ENCODE measurements at places on chromosomes 4 and X. TPM values are rescaled to one million over a fixed set of nuclear protein-coding genes. Genes with fewer than 3 reads are reported as not detected.
A peak's percentile ranks its signal among the peaks of the same experiment; 100 is the strongest.

The PWWP3B gene
- 5.6 TPM for total RNA-seq

DNA sequence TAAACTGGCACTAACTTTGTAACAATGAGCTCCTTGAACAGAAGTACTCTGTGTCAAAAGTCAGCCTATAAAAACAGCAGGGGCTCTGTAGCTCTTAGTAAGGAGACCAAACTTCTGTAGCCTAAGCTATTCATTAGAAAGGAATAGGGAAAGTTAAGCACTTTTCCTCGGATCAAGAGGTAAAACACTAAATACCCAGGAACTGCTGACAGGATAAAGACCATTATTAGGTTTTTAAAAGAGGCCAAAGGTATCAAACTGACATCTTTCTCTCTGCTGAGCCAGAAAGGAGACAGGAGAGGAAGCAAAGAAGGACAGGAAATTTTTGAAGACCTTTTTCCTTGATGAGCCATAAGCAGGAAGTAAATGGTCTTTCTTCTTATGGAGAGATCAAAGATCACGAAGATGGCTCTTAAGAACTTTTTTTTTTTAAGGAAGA lies 31.9 kb downstream of the ANAPC10 start:
- DNase-seq = no peak

The SPIN2A gene
- 1.2 TPM for total RNA-seq

The NUDT11 gene
- total RNA-seq = 1.5 TPM

DNA sequence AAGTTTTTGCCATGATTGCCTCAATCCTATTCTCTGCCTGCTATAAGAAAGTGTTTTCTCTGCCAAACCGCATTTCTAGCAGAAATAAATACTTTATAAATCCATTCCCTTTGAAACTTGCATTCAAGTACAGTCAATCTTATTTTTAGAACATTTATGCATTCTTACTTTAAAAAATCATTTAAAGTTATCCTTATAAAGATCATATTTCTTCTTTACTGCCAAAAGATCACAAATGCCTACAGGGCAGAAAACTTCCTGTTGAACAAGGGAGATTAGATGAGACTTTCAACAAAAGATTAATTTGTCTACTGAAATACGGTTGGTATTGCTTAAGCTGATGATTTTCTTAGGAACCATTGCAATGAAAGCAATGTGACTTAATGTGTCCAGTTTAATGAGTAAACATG lies 207.2 kb upstream of the SLIT2 start:
- no peak for DNase-seq

The FRG2 gene
- not detected for total RNA-seq

- DNase-seq = no peak
These were observed 185.1 kb downstream of the PDHA2 start for GRCh38 chr4:96025011-96025410.

The GPRASP1 gene
- total RNA-seq = 17.6 TPM

- no peak for DNase-seq
These were observed 538.1 kb downstream of the STIM2 start for GRCh38 chr4:27398631-27399310.

DNA sequence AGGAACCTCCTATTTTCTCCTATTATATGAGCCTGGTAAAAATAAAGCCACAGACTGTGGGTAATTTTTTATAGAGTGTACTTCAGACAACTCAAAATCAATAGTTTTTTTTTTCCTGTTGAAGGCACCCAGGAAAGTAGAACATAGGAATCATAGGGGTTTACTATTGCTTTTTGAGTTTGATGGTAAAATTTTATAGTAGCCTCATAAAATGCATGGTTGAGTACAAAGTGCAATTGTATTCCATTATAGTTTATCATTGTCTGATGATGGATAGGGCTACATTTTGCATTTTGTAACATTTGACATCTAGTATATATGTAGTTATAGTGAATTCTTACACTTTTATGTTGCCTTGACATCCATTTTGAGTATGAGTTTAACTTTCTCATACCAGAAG lies 455.0 kb downstream of the STIM2 start:
- no peak for DNase-seq

The RAB33A gene
- 1.2 TPM for total RNA-seq

The ABLIM2 gene
- total RNA-seq = 11.3 TPM

DNA sequence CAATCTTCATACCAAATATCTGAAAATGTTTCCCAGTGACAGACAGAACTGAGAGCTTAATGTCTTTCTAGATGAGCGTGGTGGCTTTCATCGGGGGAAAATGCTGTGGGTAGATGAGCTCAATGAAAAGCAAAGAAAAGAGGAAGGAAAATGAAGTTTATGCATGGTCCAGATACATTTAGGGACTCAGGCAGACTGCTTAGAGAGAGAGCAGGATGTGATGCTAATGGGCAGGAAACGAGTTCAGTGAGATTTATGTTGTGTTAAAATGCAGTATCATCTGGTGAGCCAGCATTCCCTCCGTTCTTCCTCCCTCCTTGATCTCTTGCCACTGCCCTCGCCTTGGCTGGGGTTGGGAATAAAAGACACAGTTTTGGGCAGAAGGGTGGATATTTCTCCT lies 229.2 kb downstream of the GBA3 start:
- no peak for DNase-seq

The FAM47A gene
- not detected for total RNA-seq

The TLR1 gene
- total RNA-seq = 16.6 TPM

The SSX1 gene
- total RNA-seq = not detected

The ZBTB49 gene
- 5.8 TPM for total RNA-seq

DNA sequence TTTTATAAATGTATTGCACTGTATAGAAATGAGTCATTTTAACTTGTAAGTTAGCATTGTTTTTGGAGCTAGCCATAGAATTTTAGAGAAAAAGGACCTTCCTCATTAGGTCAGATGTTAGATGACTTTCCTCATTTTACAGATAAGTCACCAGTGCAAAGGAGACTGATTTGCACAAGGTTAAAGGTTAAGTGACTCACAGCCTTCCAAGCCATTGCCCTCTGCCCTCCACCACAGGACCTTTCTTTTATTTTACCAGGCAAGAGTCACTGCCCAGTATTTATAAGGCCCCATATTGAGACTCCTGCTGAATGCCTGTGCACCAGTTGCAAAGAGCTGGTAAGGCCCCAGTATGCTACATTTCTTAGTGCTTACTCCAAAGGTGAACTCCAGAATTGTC lies 4.2 kb upstream of the ABCG2 start:
- no peak for DNase-seq

DNA sequence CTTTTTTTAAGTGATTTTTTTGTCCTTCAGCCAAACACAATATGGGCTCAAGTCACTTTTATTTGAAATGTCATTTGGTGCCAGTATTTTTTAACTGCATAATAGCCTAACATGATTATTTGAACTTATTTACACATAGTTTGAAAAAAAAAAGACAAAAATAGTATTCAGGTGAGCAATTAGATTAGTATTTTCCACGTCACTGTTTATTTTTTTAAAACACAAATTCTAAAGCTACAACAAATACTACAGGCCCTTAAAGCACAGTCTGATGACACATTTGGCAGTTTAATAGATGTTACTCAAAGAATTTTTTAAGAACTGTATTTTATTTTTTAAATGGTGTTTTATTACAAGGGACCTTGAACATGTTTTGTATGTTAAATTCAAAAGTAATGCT lies 62.1 kb downstream of the EDNRA start:
- no peak for DNase-seq

- no peak for DNase-seq
These were observed 49.1 kb downstream of the ZNF141 start for GRCh38 chr4:386708-387105.

The STATH gene
- total RNA-seq = not detected

DNA sequence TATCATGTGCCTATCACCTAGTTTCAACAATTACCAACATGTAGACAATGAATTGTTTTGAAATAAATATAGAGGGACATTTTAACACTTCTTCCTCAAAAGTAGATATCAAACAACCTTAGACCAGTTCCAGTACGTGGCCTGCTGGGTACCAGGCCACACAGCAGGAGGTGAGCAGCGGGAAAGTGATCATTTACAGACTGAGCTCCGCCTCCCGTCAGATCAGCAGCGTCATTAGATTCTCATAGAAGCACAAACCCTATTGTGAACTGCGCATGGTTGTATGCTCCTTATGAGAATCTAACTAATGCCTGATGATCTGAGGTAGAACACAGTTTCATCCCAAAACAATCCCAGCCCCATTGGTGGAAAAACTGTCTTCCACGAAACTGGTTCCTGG lies 6.5 kb downstream of the BBS7 start:
- DNase-seq = no peak

DNA sequence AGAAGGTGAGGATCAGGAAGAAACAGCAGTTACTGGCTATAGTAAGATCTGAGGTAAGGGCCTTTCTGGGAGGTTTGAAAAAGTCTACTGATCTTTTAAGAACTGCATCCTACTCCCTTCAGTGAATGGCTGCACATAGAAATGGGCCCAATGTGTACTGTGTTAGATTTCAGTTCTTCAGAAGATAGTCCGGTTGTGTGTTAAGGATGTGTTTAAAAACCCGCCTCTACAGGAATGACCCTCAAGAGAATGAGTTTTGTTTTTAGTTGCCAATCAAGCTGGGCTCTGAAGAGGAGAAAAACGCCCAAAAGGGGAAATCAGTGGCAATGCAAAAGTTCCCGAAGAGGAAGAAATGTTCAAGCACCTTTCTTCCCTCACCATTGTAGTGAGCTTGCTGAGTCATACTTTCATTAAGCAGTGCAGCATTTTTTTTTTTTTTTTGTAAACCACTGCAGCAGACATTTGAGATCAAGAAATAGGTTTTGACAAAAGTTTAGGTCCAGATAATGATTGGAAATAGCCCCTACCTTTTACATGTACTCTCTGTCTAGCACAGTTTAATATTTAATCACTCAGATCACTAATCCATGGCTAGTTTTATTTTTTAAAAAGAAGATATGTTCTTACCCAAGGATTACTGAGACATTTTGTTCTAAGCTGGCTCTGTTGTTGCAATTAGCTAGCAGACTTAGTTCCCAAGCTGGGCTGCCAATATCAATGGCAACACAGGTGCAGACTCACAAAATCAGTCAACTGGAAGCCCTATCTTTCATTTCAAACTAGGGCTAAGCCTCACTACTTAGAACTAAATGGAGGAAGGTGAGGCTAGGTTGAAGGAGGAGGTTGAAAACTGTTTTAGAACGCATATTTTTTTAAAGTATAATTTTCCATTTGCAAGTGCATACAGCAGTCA lies 7.0 kb upstream of the TRPC5OS start:
- no peak for DNase-seq

The COL4A6 gene
- 109 TPM for total RNA-seq

DNA sequence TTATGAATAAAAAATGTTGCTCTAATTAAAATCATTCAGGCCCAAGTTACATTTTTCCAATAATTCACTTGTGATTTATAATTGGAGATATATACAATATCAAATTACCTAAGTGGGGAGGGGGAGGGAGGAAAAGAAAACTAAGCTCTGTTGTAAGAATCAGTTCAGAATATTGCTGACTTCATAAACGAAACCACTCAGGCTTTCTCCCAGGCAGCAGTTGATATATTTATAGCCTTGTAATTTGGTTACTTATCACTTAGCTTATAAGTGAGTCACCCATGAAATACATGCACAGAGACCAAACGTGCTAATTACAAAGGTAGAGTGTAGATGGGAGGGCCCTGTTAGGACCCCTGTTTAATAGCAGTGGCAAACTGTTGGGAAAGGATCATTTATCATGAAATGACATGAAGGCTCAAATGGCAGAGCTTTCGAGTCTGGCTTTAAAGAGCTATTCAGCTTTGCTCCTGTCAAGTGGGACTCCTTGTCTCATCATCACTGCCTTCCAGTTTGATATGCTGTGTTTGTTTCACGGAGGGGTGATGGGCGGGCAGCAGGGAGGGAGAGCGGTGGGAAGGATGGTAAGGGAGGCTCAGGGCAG lies 105.6 kb upstream of the PGRMC2 start:
- no peak for DNase-seq

- no peak for DNase-seq
These were observed 9.2 kb upstream of the ANXA3 start for GRCh38 chr4:78542373-78542772.

GRCh38 chr4:185872747-185873380 lies 60.9 kb upstream of the SORBS2 start:
- DNase-seq = no peak

- DNase-seq = no peak
These were observed 67.5 kb downstream of the FBXL5 start for GRCh38 chr4:15587649-15588048.

GRCh38 chr4:32991663-32992062 lies 2271.5 kb downstream of the PCDH7 start:
- no peak for DNase-seq

The UBE2K gene
- total RNA-seq = 56.2 TPM

DNA sequence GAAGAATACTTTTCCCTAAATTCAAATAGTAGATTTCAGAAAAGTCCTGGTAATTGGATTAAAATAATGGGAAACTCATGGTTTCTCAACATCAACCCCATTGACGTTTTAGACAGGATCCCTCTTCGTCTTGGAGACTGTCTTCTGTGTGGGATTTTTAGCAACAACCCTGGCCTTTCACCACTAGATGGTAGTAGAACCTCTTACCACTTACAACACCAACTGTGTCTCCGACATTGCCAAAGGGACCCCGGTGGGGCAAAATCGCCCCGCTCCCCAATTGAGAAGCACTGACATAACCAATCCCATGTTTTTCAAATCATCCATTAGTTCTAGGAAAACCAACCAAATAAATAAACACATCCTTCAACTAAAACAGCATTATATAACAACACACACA lies 16.9 kb upstream of the ANOS1 start:
- no peak for DNase-seq

The MSANTD1 gene
- total RNA-seq = 1.2 TPM

- no peak for DNase-seq
These were observed 124.4 kb downstream of the NAF1 start for GRCh38 chr4:163042306-163042705.

The ZNF630 gene
- total RNA-seq = 6.0 TPM

GRCh38 chrX:108072746-108073145 lies 18.6 kb downstream of the PSMD10 start:
- DNase-seq = no peak

DNA sequence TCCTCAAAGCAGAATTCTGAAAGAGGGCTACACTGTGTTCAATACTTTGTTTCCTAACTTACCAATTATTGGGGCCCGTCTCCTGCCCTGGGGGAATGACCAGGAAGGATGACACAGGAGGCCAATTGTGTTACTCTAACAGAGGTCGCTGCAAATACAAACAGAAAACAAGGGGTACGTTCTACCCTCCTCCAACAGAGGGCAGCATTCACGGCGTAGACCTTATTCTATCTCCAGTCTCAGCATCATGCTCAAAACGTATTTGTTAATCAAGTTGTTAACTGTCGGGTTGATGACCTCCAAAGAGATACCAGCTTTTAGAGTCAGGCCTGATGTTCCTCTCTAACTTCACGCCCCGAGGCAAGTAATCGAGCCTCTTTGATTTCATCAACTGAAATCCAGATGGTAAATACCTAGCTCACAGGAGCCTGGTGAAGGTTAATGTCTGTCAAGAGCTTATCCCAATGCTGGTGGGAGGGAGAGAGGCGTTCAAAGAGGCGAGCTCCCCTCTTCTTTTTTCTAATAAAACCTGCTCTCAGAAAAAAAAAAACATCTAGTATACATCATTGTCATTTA lies 181.0 kb upstream of the KCNIP4 start:
- DNase-seq = peak; percentile 9

DNA sequence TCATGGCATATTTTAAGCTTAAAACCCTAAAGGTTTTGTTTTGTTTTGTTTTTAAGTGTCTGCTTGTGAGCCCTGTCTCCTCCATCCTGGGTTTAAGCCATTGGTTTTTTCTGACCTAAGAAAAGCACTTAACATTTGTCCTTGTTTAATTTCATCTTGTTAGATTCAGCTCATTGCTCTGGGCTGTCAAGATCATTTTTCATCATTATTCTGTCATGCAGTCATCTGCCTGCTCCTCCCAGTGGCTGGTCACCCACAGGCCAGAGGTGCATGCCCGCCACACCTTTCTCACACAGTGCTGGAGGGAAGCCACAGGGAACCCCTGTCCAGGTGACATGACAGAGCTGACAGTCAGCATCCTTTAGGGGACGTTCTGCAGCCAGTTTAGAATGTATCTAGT lies 11.7 kb upstream of the REELD1 start:
- no peak for DNase-seq

All from mucosa of gallbladder (tissue), 1 donor.